ENCODE measurements at places on chromosomes 2 and 18.

DNA sequence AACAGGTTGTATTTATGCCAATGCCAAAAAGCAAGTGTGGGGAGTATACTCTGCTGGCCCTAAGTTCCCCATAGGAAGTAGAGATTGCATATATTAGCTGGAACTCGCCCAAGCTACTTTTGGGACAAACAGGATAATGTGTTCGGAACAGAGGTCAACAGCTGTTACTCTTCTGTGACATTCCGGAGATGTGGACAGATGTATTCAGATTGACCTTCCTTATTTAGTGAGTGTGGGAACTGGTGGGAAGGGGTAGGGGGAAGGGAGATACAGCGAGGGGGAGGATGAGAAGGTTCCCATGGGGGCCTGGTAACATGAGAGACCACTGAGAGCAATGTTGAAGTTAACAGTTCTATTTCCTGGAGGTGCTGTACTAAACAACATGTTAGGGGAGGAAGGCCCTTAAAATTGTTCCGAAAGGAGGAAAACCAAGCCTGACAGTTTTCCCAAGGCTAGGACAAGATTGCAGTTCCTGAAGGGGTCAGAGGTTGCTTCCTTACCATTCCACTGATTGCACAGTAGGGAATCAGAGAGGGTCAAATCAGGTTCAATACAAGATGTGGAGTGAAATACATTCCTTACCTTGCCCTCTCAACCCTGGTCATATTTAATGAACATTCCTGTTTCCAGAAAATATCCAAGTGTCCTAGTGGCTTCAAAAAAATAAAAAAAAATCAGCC is 14.3 kb upstream of the CD28 start:
- peak; percentile 65 for DNase-seq

DNA sequence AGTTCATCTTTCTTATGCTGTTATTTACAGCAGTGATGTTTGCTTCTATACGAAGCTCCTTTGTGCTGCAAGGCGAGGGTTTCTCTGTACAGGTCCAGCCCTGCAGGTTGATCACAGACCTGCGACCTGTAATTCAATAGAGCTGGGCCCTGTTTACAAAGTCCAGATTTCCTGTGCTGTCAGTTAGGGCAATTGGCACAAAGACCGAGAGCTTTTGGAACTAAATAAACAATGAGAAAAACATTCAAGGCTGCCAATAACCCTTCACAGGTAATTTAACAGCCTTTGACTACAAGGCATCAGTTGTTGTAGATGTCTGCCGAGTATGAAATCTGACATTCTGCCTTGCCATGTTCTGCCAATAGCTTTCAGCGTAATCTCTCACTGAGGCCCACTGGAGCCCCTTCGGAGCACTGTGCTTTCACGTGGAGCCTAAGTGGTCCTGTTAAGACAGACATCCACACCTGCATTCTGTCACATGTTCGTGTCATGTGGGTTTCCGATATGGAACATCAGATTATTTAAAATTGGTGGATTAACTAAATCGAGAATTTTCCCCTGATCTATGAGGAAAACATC is 232.5 kb downstream of the PTGR3 start:
- no peak for DNase-seq

DNA sequence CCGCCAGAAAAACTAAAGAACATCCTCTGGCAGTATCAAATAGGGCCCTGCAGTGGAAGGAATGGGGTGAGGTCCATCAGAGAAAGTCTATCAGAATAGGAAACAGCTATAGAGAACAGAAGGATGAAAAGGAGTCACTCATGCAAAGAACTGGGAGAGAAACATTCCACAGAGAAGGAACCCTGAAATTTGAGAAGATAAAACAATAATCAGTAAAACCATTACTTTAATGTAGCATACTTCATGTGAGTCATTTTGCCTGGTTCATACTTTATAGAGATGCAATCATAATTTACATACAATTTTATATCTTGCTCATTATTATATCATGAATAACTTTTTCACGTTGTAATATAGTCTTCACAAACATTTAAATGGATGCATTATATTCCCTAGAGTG is 402.2 kb downstream of the NCKAP5 start:
- no peak for DNase-seq

DNA sequence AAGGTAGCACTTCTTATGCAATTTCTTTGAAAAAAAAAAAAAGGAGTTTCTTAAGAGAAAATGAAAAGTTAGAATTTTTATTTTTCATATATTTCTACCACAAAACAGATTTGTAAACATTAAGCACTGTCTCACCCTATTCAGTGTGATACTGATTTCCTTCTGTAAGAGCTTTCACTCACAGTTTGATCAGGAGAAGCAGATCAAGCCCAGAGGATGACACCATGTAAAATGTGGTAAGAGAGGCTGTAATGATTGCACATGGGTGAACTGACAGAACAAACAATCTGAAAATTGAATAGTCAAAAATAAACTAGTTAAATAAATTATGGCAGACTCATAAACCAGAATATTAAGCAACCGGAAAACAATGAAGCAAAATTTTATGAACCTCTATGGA is 54.5 kb downstream of the MEMO1 start:
- no peak for DNase-seq

GRCh38 chr2:127195140-127196074 is 24.7 kb downstream of the CYP27C1 start:
- no peak for DNase-seq
